ENCODE measurements at places on chromosomes 1 and 21.

DNA sequence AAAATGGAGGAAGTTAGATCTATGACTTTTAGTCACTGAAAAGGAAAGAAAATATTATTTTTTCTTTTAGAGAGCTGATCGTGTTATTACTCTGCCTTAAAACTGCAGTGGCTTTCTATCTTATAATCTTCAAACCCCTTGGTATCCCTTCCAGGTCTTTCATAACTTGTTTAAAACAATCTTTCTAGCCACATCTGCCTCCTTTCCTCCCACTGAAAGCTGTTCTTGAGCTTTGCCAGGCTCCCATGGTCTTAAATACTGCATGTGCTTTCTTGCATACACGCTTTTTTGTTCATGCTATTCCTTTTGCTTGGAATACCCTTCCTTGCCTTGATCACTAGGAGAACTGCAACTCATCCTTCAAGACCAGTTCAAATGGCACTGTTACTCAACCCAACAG, 65.9 kb upstream of the GADD45A start:
- no peak for DNase-seq

- no peak for DNase-seq
These were observed 11.4 kb downstream of the CLCA2 start for GRCh38 chr1:86435327-86435726.

GRCh38 chr1:117646956-117647355, 41.1 kb downstream of the TENT5C start:
- no peak for DNase-seq

DNA sequence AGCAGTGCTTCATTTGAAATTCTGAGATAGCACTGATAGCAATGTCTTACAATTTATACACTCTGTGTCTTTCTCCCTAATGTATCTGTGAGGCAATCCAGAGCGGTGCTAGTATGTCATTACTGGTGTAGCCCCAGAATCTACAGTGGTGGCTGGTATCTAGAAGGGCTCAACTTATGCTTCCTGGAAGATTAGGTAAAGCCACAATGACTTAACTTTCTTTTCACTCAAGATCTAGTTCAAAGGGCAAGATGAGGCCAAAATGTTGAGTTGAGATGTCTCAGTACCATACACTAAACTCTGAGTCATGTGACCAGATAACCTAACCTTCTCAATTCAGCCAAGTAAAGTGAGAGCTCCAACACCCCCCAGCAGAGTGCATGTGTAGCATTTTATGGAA, 77.5 kb downstream of the PAPPA2 start:
- no peak for DNase-seq

GRCh38 chr1:23664837-23665795, 26.5 kb upstream of the RPL11 start:
- peak; percentile 1 for DNase-seq

GRCh38 chr1:194043984-194044755, 857.8 kb upstream of the B3GALT2 start:
- no peak for DNase-seq

- no peak for DNase-seq
These were observed 32.0 kb upstream of the GBP5 start for GRCh38 chr1:89304572-89305230.

GRCh38 chr1:63937461-63938022, 163.7 kb downstream of the ROR1 start:
- no peak for DNase-seq

DNA sequence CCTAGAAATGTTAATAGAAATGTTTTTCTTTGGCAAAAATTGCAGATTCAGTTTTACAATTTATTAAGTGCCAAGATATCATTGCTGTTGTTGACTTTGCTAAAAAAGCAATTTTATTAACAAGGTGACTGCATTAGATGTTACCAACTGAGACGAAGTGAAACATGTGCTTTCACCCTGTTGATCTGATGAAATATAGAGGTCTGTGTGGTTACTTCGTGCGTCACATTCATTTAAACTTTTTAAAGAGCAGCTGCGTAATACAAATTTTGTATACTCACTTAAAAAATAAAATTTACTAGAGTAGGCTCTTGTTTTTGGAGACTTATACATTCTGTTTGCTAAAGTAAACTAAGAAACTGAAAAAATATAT, 465.7 kb downstream of the USP25 start:
- no peak for DNase-seq

DNA sequence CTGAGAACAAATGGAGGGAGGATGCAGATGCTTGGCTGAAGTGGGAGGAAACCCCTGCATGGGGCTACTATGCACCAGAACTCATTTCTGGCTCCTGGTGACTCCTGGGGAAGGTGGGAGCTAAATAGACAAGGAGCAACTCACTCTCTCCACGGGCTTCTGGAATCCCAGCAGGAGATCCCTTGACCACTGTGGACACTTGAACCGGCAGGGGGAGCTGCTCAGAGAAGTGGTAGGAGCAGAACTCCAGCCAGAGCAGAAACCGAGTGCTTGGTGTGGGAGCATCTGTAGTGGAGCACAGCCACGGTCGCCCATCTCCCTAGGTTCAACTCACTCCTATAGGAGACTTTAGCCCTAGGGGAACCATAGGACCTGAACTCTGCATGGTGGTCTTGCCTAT, 205.6 kb upstream of the GJB5 start:
- DNase-seq = no peak

DNA sequence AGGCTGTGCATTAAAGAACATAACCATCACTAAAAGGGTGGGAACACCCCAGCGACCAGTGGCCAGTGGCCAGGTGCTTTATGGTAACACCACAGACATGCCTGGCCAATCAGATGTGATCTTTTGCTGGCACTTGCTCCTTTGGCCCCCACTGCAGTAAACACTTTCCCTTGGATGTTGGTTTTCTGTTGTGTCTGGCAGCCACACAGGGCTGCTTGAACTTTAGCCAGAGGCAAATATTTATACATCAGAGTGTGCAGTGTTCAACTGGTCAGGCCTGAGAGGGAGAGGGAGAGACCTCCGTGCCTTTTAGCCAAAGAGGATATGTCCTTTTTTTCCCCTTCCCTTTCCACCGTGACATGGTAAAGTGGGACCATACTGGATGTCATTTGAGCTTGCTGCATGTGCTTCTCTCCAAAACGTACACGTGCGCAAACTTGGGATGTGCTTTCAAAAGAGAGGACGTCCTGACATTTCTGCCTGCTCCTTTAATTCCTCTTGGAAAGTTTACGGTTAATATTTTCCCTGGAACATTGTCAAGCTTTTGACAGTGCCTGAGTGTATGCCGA, 101.2 kb downstream of the NFIA start:
- no peak for DNase-seq

GRCh38 chr1:247173431-247173830, 1.6 kb upstream of the ZNF124 start:
- no peak for DNase-seq

- no peak for DNase-seq
These were observed 7.4 kb downstream of the IFFO2 start for GRCh38 chr1:18948913-18949685.

DNA sequence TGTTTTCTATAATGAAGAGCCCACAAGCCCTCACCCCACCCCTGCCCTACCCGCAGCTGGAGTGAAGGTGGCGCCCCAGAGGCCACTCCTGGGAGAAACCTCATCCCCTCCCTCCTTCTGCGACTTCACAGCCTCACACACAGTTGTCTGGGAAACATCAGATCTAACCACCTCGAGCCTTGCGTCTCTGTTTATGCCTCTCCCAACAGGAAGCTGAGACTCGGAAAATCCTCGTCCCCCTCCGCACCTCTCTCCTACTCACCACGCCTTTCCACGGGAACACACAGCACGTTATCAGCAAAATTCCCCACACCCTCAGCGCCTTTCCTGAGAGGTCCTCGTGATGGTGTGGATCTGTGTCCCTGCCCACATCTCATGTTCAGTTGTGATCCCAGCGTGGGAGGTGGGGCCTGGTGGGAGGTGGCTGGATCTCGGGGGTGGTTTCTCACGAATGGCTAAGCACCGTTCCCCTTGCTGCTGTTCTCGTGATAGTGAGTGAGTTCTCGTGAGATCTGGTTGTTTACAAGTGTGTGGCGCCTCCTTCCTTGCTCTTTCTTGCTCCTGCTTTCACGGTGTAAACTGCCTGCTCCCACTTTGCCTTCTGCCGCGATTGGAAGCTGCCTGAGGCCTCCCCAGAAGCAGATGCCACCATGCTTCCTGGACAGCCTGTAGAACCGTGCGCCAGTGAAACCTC, 190.6 kb downstream of the KIF26B start:
- no peak for DNase-seq

DNA sequence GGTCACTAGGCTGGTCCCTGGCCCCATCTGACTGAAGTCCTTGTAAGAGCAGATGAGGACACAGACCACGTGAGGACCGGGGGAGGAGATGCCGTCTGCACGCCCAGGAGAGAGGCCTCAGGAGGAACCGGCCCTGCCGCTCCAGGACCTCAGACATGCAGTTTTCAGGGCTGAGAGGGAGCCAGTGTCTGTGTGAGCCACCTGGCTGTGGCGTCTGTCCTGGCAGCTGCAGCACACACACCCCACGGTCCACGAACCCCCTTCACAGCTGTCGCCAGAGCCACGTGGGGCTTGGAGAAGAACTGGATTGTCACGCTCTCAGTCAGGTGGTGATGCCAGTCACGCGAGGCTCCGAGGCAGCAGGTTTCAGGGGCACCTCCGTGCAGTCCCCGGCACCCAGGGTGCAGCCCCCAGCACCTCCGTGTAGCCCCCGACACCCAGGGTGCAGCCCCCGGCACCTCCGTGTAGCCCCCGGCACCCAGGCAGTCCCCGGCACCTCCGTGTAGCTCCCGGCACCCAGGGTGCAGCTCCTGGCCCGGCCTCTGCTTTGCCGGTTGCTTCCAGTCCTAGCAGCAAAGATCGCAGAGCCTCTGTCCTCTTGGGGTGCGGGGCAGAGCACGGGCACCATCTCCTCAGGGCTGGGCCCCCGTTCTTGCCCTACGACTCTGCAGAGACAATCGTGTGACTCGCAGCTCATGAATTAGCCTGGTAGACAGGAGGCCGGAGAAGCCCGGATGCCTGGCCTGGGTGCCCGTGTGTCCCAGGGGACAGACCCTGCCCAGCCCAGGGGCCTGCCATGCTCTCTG, 19.0 kb upstream of the SUMO3 start:
- DNase-seq = no peak

- no peak for DNase-seq
These were observed 234.9 kb downstream of the ZP4 start for GRCh38 chr1:237655778-237656177.

DNA sequence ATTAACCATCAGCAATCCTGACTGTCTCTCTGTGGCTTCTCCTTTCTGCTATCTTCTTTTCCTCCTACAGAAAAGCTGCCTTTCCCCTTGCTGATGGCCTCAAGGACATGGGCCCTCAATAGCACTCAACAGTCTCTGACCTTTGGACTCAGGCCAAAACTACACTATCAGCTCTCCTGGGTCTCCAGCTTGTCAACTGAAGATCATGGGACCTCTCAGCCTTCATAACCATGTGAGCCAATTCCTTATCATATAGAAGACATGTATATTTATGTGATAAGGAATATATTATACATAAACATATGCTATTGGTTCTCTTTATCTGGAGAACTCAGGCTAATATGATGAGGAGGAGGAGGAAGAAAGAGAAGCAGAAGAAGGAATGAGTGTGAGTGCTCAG, 91.8 kb upstream of the GJB5 start:
- DNase-seq = no peak

DNA sequence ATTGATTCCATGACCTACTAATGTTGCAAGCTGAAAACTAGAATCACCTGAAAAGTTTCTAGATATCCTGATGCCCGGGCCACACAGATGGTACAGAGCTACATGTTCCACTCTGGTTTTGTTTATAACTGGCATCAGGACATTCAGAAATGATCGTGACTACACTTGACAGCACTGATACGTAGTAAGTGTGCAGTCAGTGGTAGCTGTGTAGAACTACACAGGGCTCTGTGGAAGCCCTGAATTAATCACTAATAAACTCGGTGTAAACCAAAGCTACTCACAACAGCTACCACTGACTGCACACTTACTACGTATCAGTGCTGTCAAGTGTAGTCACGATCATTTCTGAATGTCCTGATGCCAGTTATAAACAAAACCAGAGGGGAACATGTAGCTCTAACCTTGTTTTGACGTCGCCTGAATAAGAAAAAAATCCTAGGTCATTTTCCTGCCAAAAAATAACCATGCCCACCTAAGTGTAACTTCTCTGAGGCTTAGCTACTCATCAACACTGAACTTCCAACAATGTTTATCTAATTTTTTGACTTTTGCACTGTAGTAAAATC, 149.7 kb downstream of the TGFBR3 start:
- no peak for DNase-seq

DNA sequence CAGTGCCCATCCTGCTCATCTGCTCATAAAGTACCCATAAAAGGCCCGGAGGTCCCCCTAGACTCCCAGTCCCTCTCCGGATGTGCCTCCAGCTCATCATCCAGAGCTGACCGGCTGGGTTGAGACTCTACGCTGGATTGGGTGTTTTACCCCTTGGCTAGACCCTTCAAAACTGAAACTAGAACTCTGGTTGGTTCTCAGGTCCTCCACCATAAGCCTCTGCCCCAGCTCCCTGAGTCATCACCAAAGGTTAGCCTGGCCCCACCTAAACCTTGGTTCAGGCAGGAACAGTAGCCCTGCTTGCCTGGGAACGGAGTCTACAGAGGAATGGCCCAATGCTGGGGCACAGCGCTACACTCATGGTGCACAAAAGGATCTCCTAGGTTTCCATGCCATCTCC, 75.1 kb downstream of the TLR5 start:
- no peak for DNase-seq

- DNase-seq = no peak
These were observed 53.5 kb downstream of the ITSN1 start for GRCh38 chr21:33695813-33696212.

DNA sequence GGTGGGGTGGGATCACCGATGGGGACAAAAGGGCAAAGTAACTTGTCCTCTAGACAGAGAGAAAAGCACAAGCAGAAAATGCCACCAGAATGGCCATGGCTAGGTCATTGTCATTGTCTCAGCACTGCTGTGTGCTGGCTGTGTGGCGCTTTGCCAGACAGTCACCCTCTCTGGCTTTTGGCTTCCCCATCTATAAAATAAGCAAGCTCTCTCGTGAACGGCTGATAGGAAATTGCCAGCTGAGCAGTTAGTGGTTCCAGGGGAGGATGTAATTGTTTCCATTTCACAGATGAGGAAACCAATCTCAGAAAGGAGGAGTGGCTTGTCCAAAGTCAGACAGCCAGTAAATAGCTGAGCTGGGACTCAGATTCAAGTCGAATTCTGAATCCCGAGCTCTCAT, 32.5 kb downstream of the PADI2 start:
- no peak for DNase-seq

DNA sequence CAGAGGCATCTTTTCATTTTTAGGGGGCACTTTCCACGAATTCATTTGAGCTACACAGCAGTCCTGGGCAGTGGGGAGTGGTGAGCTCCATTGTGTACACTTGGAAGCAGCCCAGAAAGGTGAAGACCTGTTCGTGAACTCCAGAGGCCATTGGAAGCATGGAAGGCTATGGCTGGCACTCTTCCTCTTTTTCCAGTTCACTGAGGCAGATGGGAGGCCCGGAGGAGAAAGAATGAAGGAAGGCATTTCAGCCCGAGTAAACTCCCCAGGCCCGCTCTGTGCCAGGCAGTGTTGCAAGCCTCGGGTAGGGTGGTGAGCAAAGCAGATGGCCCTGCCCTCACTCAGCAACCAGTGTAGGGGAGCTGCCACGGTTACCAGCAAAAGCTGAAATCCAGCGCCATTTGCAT, 673 bp upstream of the DHCR24 start:
- DNase-seq = no peak

Data from T-cell (primary cell).